ENCODE measurements at places on chromosomes 13 and 19. TPM values are rescaled to one million over a fixed set of nuclear protein-coding genes. Genes with fewer than 3 reads are reported as not detected.

The ACP5 gene
- total RNA-seq, result 0.11 TPM

The DCAF15 gene
- 28.6 TPM for total RNA-seq

The SRRM5 gene
- total RNA-seq, result 0.25 TPM

The PCDH20 gene
- total RNA-seq, result 0.31 TPM

The TTC9B gene
- total RNA-seq, result not detected

The FCER2 gene
- total RNA-seq, result not detected

The DIRAS1 gene
- 2.7 TPM for total RNA-seq

The UPF1 gene
- total RNA-seq, result 65.2 TPM

The C19orf81 gene
- total RNA-seq, result 6.0 TPM

The CDX2 gene
- total RNA-seq, result not detected

The ETV2 gene
- total RNA-seq, result not detected

The PSG3 gene
- not detected for total RNA-seq

All from neural progenitor cell (in vitro differentiated cells).